ENCODE measurements at places on chromosomes 12 and 14.

- DNase-seq: no peak
Measured at GRCh38 chr12:123398177-123398549, 14.2 kb downstream of the KMT5A start.

- no peak for DNase-seq
Measured at GRCh38 chr12:109719123-109720022, 5.7 kb downstream of the FAM222A start.

DNA sequence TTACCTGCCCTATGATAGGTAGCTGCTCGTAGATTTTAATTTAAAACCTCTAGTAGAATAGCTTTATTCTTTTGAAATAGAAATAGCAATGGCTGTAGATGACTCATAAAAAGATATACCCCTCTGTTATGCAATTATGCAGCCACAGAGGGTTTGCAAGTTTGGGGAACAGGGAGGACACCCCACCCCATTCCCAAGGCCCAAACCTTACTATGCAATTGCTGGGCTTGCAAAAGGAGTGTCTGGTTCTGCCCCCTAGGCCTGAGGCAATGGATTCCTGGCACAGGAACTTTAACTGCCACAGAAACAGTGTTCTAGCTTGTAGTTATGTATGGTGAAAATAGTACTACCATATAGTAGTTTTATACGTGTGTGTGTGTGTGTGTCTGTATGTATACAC lies 403.3 kb downstream of the ADAMTS20 start:
- DNase-seq: no peak

DNA sequence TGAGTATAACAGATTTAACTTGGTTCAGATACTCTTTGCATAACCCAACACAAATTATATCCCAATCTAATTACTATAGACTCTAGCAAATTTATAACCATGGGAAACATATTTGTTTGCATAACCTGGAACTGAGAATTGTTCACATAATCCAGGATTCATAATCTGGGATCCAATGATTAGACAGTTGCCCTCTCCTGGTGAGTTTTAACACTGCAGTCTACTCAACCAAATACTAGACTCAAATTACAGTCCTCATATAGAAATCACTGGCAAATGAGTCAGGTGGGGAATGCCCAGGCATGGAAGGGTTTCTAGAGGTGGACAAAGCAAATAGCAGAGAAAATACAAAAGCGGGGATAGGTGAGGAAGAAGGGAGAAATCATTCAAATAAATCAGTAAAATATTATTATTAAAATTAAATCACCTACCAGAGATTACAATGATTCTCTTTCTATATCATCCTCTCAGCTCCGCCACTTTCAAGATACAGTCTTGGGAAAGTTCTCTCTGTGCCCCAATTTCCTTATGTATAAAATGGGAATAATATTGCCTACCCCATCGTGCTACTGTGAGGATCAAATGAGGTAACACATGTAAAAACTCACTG lies 9.4 kb downstream of the GCH1 start:
- no peak for DNase-seq

DNA sequence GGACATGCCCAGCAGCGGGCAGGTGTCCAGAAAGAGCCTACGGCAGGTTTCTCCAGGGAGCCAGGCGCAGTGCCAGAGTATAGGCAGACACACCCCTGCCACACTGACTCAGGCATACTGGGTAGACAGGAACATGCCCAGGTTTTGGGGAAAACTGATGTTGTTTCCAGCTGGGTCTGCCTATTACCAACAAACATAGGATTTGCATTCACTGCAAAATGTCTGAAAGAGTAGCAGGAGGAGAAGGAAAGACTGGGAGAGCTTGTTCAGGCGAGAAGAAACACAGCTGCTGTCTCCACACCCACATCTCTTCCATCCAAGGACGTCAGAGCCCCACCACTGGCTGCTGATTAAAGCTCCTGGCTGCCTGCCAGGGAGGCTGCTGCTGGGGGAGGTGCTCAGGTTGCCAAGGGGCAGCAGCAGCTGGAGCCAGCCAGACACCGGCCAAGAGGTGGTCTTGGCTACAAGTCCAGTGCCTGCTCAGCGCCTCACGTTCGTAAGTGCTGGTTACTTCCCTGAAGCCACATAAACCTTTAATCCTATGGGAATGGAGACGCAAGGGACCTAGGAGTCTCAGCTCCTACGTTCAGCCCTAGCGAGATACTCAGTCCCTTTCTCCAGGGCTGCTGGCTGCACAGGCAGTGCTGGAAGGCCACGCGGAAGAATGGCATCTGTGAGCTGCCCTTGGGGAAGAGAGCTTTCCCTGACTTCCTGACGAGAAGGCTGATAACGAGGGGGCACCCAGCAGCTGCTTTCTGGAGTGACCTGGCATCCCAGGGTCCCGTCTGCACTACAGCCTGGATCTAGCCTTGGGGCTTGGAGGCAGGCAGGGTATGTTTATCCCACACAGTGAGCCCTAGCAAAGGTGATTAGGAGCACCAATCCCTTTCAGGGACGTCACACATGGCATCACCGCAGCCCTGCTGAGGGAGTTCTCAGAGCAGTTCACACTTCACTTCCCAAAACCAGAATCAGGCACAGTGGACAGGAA lies 58.1 kb downstream of the PLEKHG3 start:
- no peak for DNase-seq

- DNase-seq: no peak
Measured at GRCh38 chr14:101066826-101067510, 163.4 kb upstream of the RTL1 start.

DNA sequence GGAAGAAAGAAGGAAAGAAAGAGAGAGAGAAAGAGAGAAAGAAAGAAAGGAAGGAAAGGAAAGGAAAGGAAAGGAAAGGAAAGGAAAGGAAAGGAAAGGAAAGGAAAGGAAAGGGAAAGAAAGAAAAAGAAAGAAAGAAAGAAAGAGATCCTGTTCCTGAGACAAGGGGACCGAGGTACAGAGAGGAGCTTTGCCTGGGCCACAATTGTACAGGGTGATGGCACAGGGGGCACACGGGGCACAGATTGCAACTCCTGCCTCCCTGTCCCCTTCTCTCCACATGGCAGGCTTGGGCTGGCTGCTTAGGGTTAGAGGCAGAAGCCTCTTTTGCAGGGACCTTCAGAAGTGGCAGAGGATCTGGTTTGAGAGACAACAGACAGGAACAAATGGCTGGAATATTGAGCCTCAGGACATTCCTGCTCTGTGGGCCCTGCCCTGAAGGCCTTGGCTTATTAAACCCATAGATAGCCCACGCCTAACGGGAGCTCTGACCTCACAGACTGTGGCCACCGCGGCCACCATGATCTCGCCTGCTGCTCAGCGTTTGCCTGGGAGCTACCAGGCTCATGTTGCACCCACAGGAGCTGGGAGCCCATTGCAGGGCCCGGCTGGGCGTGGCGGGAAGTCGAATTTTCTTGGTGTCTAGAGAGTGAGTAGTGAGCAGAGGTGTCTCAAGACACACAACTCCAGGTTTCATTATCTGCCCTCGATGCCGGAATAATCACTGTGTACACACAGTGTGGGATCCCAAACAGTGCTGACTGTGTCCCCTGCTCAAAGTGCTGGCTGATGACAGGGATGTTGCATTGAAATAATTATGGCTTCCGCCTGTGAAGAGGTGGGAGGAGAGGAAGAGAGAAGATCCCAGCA lies 147.9 kb upstream of the NCOR2 start:
- no peak for DNase-seq

- no peak for DNase-seq
Measured at GRCh38 chr12:5375547-5376295, 56.2 kb upstream of the NTF3 start.

- no peak for DNase-seq
Measured at GRCh38 chr14:34111505-34111904, 160.6 kb upstream of the EGLN3 start.

GRCh38 chr12:19992311-19992710 lies 376.0 kb upstream of the PDE3A start:
- no peak for DNase-seq

Data from stimulated activated CD8-positive, alpha-beta memory T cell treated with anti-CD3 and anti-CD28 coated beads, Interleukin-4, amount 100 ng/mL, for 1 hour (primary cell).